ENCODE measurements at places on chromosomes 6 and 20.

GRCh38 chr6:43386492-43386891 lies 17.0 kb upstream of the ZNF318 start:
- H3K27ac ChIP-seq, result no peak overlapping the region
- no peaks in the 10 kb centered on the region for H3K36me3 ChIP-seq
- no peak for DNase-seq
- H3K4me3 ChIP-seq, result no peak overlapping the region

DNA sequence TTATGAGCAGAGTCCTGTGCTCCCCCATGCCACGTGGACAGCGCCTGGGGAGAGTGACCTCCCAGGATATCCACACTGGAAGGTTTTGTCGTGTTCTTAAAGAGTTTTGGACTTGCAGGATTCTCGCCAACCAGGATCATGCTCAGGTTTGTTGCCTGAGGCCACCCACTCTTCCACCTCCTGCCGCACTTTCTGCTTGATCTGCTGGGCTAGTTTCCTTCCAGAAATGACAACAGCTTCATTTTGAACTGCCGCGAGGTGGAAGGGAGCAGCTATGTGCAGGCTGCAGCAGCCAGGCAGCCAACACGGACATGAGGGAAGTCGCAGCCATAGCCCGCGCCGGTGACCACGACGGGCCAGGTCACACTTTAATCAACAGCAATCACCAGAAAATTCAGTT lies 27.7 kb upstream of the SEC63 start:
- no peaks in the 10 kb centered on the region for H3K27me3 ChIP-seq
- no peak overlapping the region for H3K27ac ChIP-seq
- no peaks in the 10 kb centered on the region for H3K4me1 ChIP-seq

DNA sequence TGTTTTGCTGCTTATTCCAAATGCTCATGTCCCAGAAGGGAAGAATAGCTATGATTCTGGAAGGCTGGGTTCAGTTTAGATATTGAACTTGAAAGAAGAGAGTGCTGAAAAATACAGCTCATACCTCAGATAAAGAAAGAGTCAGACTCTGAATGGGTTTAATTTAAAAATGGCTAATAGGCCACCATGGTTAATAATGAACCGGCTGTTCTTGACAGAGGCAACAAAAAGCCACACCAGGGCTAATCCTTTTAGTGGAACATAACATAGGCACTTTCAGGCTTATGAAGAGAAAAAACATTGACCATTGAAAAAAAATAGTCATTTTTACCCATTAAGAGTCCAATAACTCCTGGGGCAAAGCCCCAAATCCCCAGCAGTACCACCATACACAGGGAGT lies 59.4 kb downstream of the TNFRSF21 start:
- H3K36me3 ChIP-seq, result peaks cover 4% of the 10 kb centered on the region
- no peak overlapping the region for H3K27ac ChIP-seq
- no peak overlapping the region for H3K4me3 ChIP-seq

DNA sequence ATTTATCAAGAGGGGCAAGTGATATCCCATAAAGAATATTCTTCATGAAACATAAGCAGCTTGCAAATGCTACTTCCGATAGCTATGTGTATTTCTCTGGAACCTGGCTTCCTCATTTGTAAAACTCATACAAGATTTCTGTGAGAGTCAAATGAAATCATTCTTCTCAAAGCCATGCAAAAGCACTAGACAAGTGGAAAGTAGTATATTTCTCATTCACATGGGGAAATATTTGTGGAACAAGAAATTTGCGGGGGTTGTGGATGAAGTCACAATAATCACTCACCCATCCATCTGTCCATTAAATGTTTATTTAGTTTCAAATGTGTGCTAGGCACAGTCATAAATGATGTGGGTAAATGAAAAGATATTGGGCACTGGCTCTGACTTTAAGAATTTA lies 150.5 kb downstream of the IPCEF1 start:
- H3K4me3 ChIP-seq, result no peak overlapping the region
- H3K27ac ChIP-seq, result no peak overlapping the region
- DNase-seq, result no peak
- peaks cover 9% of the 10 kb centered on the region for H3K36me3 ChIP-seq

- H3K4me3 ChIP-seq, result peak overlapping the region; percentile 55
- peaks cover 48% of the 10 kb centered on the region for H3K4me1 ChIP-seq
- no peaks in the 10 kb centered on the region for H3K36me3 ChIP-seq
- H3K27me3 ChIP-seq, result peaks cover 72% of the 10 kb centered on the region
- peak overlapping the region; percentile 84 for H3K27ac ChIP-seq
These were observed 44.9 kb upstream of the SUPT3H start for GRCh38 chr6:45422503-45423110.

DNA sequence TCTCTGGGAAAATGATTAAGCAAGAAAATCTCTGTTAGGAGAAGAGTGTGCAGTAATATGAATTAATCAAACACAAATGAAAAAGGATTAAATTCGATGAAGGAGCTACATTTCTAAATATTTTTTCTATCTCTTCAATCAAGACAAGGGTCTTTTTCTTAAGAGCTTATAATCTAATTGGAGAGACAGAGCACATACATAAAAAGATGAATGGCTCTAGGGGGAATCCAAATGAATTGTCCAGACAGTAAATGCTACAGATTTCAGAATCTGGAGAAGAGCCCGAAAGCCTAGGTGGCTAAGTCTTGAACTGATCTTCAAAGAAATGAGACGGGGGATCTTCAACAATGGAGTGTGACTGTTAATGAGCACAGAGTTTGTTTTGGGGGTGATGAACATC lies 723.6 kb downstream of the UTRN start:
- no peaks in the 10 kb centered on the region for H3K4me1 ChIP-seq
- H3K36me3 ChIP-seq, result no peaks in the 10 kb centered on the region
- H3K27me3 ChIP-seq, result no peaks in the 10 kb centered on the region
- no peak overlapping the region for H3K4me3 ChIP-seq
- DNase-seq, result no peak

DNA sequence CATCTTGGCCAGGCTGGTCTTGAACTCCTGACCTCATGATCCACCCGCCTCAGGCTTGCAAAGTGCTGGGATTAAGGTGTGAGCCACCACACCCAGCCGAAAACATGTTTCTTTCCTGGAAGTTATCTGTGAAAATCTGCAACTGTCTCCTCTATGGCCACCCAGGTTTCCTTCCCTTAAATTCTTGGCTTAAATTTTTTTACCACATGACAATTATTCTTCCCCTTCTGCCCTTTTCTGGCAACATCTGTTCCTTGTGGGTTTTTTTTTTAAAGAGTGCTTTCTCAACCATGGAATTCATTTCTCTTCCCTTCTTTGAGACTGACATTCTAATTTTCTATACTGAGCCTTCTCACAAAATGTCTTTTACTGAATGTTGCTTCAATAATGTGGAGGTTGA lies 59.6 kb downstream of the DOK5 start:
- no peaks in the 10 kb centered on the region for H3K36me3 ChIP-seq
- no peaks in the 10 kb centered on the region for H3K4me1 ChIP-seq
- H3K27me3 ChIP-seq, result no peaks in the 10 kb centered on the region
- no peak for DNase-seq
- H3K4me3 ChIP-seq, result no peak overlapping the region

GRCh38 chr6:36616893-36617521 lies 22.8 kb downstream of the SRSF3 start:
- no peak overlapping the region for H3K4me3 ChIP-seq
- peak; percentile 84 for DNase-seq
- peak overlapping the region; percentile 29 for H3K27ac ChIP-seq
- H3K36me3 ChIP-seq, result no peaks in the 10 kb centered on the region

- H3K36me3 ChIP-seq, result no peaks in the 10 kb centered on the region
- no peak for DNase-seq
- H3K4me3 ChIP-seq, result no peak overlapping the region
- no peaks in the 10 kb centered on the region for H3K27me3 ChIP-seq
- H3K4me1 ChIP-seq, result no peaks in the 10 kb centered on the region
These were observed 114.2 kb upstream of the LY86 start for GRCh38 chr6:6474170-6474920.

- peaks cover 3% of the 10 kb centered on the region for H3K27me3 ChIP-seq
- H3K36me3 ChIP-seq, result no peaks in the 10 kb centered on the region
- peaks cover 29% of the 10 kb centered on the region for H3K4me1 ChIP-seq
- no peak for DNase-seq
- H3K4me3 ChIP-seq, result no peak overlapping the region
These were observed 44.7 kb downstream of the TNFAIP3 start for GRCh38 chr6:137911675-137912191.

DNA sequence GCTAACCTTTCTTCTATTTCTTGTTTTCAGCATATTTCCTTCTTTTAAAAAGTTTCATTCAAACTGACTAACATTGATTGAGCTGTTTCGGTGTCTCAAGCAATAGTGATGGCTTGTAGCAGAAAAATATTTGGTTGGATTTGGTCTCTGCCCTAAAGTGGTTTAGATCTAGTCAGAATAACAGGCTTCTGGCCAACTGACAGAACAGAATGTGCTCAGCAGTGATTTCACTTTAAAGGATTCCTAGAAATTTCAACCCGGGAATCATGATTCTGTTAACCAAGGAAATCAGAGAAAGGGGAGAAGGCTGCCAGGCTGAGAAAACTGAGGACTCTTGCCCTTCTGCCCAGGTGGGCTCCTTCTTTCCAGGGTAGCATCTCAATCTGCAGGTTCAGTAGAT lies 16.6 kb upstream of the GSTA1 start:
- no peaks in the 10 kb centered on the region for H3K36me3 ChIP-seq
- H3K4me3 ChIP-seq, result no peak overlapping the region
- no peaks in the 10 kb centered on the region for H3K27me3 ChIP-seq
- H3K4me1 ChIP-seq, result no peaks in the 10 kb centered on the region

- DNase-seq, result no peak
- H3K36me3 ChIP-seq, result no peaks in the 10 kb centered on the region
- H3K4me3 ChIP-seq, result no peak overlapping the region
- no peaks in the 10 kb centered on the region for H3K4me1 ChIP-seq
- no peak overlapping the region for H3K27ac ChIP-seq
These were observed 14.9 kb upstream of the MATN4 start for GRCh38 chr20:45322952-45323383.

- no peaks in the 10 kb centered on the region for H3K36me3 ChIP-seq
- H3K27ac ChIP-seq, result no peak overlapping the region
- peaks cover 15% of the 10 kb centered on the region for H3K4me1 ChIP-seq
- no peaks in the 10 kb centered on the region for H3K27me3 ChIP-seq
These were observed 2.4 kb downstream of the KLC4 start for GRCh38 chr6:43061861-43062260.

GRCh38 chr6:33988121-33989015 lies 157.5 kb downstream of the GRM4 start:
- no peaks in the 10 kb centered on the region for H3K4me1 ChIP-seq
- H3K27ac ChIP-seq, result no peak overlapping the region
- H3K4me3 ChIP-seq, result no peak overlapping the region

DNA sequence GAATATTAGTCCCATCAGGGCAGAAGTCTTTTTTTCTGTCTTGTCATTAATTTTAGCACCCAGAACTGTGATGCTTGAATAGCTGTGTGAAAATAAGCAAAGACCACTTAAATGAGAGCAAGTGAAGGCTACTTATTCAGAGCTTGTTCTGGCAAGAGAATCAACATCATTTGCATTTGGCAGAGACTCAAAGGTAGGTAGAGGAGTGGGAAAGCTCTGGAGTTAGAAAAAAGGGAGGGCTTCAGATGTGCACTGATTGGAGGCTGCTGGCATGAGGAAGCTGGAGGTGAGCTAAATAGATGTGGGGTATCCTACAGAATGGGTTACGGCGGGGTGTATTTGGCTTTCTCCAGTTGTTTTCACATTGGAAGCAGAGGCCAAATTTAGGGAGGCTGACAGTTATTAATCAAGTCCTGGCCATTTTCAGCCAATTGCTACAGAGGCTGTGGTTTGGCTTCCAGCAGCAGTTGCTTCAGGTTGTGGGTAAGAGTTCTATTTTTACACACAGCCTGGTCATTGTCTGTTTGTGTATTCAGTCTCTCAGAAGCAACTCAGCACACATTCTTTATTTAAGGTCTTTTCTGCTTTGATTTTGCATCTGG lies 254.3 kb downstream of the BTBD3 start:
- H3K36me3 ChIP-seq, result no peaks in the 10 kb centered on the region
- H3K4me1 ChIP-seq, result no peaks in the 10 kb centered on the region
- H3K27ac ChIP-seq, result no peak overlapping the region
- no peak overlapping the region for H3K4me3 ChIP-seq
- DNase-seq, result no peak

- H3K36me3 ChIP-seq, result no peaks in the 10 kb centered on the region
- H3K27me3 ChIP-seq, result no peaks in the 10 kb centered on the region
- no peaks in the 10 kb centered on the region for H3K4me1 ChIP-seq
- no peak for DNase-seq
- no peak overlapping the region for H3K27ac ChIP-seq
These were observed 155.1 kb downstream of the CDC5L start for GRCh38 chr6:44542401-44543116.

GRCh38 chr6:35260591-35261570 lies 1.3 kb downstream of the ZNF76 start:
- no peaks in the 10 kb centered on the region for H3K36me3 ChIP-seq
- no peak for DNase-seq
- H3K4me3 ChIP-seq, result peak overlapping the region; percentile 90
- H3K27me3 ChIP-seq, result no peaks in the 10 kb centered on the region

GRCh38 chr20:1402149-1402548 lies 9.3 kb upstream of the FKBP1A start:
- H3K36me3 ChIP-seq, result no peaks in the 10 kb centered on the region
- no peak overlapping the region for H3K27ac ChIP-seq
- no peaks in the 10 kb centered on the region for H3K27me3 ChIP-seq
- DNase-seq, result no peak
- H3K4me3 ChIP-seq, result no peak overlapping the region

DNA sequence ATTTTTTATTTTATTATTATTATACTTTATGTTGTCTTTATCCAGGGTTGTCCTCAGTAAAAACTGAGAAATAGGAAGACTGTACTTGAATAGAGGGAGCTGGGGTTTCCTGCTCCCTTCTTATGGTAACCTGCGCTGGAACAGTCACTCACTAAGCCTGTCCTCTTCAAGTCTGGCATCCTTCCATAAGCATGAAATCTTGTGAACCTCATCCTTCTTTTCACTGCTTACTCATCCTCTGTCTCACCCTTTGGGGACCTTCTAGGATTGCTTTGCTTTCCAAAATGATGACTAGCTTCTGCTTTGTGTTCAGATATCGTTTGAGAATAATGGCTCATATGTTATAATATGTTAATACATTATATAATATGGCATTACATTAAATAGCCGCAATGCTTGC lies 90.6 kb downstream of the C6orf118 start:
- no peak overlapping the region for H3K4me3 ChIP-seq
- H3K36me3 ChIP-seq, result no peaks in the 10 kb centered on the region
- H3K27me3 ChIP-seq, result no peaks in the 10 kb centered on the region
- no peak overlapping the region for H3K27ac ChIP-seq

GRCh38 chr6:45710304-45710821 lies 305.3 kb downstream of the CLIC5 start:
- H3K27me3 ChIP-seq, result no peaks in the 10 kb centered on the region
- H3K4me3 ChIP-seq, result no peak overlapping the region
- H3K4me1 ChIP-seq, result no peaks in the 10 kb centered on the region
- no peak overlapping the region for H3K27ac ChIP-seq

- H3K27ac ChIP-seq, result no peak overlapping the region
- no peaks in the 10 kb centered on the region for H3K27me3 ChIP-seq
- no peaks in the 10 kb centered on the region for H3K36me3 ChIP-seq
- DNase-seq, result no peak
- H3K4me3 ChIP-seq, result no peak overlapping the region
- H3K4me1 ChIP-seq, result no peaks in the 10 kb centered on the region
These were observed 91.3 kb downstream of the FRK start for GRCh38 chr6:115969207-115969929.

GRCh38 chr6:11330413-11330760 lies 97.9 kb upstream of the NEDD9 start:
- H3K36me3 ChIP-seq, result no peaks in the 10 kb centered on the region
- no peaks in the 10 kb centered on the region for H3K4me1 ChIP-seq
- H3K4me3 ChIP-seq, result no peak overlapping the region
- peak; percentile 17 for DNase-seq
- H3K27me3 ChIP-seq, result no peaks in the 10 kb centered on the region

- H3K27me3 ChIP-seq, result no peaks in the 10 kb centered on the region
- no peak for DNase-seq
- H3K27ac ChIP-seq, result peak overlapping the region; percentile 64
- peaks cover 4% of the 10 kb centered on the region for H3K4me1 ChIP-seq
- H3K36me3 ChIP-seq, result no peaks in the 10 kb centered on the region
These were observed 36.5 kb upstream of the HLA-G start for GRCh38 chr6:29791162-29791561.
